ENCODE measurements at places on chromosomes 16 and 17. TPM values are rescaled to one million over a fixed set of nuclear protein-coding genes. Genes with fewer than 3 reads are reported as not detected.

DNA sequence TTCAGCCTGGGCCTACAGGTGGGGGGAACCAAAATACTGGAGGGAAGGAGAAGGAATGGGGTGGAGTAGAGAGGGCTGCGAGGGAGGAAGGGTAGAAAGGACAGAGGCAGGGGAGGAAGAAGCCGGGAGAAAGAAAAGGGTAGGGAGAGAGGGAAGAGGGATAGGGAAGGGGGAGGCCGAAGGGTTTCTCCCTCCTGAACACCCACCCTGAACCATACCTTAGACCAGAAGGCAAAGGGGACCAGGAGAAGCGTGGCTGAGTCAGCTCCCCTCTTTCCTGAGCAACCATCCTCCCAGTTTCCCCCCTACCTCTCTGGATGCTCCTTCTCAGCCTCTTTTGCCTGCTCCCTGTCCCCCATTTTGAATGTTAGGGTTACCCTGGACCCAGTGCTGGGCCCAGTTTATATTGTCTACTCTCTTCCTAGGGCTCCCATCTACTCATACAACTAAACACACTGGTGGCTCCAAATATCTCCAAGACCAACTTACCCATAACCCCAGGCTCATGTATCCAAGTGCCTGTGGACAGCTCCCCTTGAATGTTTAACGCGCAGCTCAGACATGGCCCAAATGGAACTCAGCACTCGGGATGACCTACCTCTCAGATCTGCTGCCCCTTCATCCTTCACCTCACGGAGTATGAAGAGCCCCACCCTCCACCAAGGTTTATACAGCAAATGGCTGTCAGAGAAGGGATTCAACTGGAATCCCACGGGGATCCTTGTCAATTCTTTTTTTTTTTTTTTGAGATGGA lies 7.8 kb downstream of the TSPOAP1 start:
- DNase-seq, result no peak

- DNase-seq, result no peak
These were observed 46.8 kb upstream of the BCAR1 start for GRCh38 chr16:75298267-75298666.

GRCh38 chr17:68289473-68289872 lies 1.5 kb downstream of the SLC16A6 start:
- no peak for DNase-seq

GRCh38 chr17:12041312-12041711 lies 20.6 kb downstream of the MAP2K4 start:
- DNase-seq, result peak; percentile 68

KRT36 gene
- total RNA-seq, result 0.38 TPM

ZSCAN10 gene
- total RNA-seq, result not detected

SLC47A1 gene
- total RNA-seq, result 1.7 TPM
